WTC11 (cell line): ENCODE measurements at places on chromosomes 7 and 10.

- no peak for DNase-seq
Measured at GRCh38 chr7:24764972-24765744, 7.9 kb upstream of the GSDME start.

DNA sequence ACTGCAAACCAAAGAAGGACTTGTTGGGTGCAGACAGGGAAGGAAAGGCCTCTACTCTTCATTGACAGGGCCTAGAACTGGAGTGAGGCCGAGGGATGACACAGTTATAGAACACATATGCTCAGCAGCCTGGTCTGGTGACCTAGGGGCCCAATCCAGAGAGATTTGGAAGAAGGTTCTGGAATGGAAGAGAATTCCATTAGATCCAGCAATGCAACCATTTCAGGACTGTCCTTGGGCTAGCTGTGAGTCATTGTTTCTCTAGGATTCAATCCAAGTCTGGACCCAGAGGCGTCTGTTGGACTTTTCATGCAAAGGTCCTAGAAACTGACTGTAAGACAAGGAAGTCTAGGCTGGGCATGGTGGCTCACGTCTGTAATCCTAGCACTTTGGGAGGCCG, 59.2 kb downstream of the WIPF3 start:
- no peak for DNase-seq

GRCh38 chr10:77071001-77071511, 566.6 kb downstream of the KCNMA1 start:
- no peak for DNase-seq

DNA sequence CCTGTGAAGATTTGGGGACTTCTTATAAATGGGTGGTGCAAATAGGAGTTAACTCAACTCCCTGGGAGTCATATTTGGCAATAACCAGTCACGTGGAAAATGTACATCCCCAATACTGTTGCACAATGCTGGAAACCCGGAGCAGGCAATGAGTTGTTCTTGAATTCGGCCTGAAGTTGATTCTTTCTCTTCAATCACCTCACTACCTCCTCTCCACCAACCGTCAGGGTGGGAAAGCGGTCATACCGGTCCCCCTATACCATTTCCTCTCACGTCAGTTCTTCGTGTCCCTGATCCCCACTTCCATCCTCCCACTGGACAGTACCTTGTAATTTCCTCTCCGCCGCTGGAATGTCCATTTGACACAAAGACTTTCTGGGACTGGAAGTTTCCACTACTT, 2.8 kb downstream of the GIMAP5 start:
- DNase-seq, result no peak

DNA sequence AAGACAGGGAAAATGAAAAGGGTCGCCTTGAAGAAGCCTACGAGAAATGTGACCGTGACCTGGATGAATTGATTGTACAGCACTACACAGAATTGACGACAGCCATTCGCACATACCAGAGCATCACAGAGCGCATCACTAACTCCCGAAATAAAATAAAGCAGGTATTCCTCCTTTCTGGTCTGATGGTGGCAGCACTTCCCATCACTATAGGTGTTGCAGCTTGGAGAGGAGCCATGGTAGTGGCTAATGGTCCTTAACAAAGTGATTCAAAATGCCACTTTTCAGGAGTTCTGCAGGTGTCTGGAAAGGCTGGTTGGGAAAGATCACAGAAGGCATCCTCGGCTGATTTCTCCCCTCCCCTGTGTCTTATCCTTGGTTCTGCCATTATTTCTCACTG, 22.1 kb downstream of the EXOC4 start:
- DNase-seq, result peak; percentile 15
